GM12878 (cell line): ENCODE measurements at places on chromosomes 12 and 14. TPM values are rescaled to one million over a fixed set of nuclear protein-coding genes. Genes with fewer than 3 reads are reported as not detected.

- DNase-seq = no peak
Observed at GRCh38 chr12:111624540-111624939, 25.4 kb upstream of the ATXN2 start.

The NEUROD4 gene
- total RNA-seq = not detected in 2 replicates

The PAN2 gene
- total RNA-seq = 41.2 and 41.7 TPM in 2 replicates

- DNase-seq = no peak
Observed at GRCh38 chr12:80321653-80322052, 122.4 kb upstream of the PTPRQ start.
